ENCODE measurements at places on chromosomes 12 and 14. TPM values are rescaled to one million over a fixed set of nuclear protein-coding genes. Genes with fewer than 3 reads are reported as not detected.

- DNase-seq, result no peak
These were observed 14.7 kb upstream of the OASL start for GRCh38 chr12:121053706-121054105.

GRCh38 chr12:11811008-11811407, 161.5 kb downstream of the ETV6 start:
- no peak for DNase-seq

DNA sequence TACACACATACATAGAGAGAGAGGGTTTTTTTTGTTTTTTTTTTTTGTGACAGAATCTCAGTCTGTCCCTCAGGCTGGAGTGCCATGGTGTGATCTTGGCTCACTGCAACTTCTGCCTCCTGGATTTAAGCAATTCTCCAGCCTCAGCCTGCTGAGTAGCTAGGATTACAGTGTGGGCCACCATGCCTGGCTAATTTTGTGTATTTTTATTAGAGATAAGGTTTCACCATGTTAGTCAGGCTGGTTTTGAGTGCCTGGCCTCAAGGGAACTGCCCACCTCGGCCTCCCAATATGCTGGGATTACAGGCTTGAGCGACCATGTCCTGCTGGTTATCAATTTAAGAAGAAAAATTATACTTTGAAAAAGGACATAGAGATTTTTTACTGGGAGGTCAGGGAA, 710.6 kb downstream of the SLC6A15 start:
- DNase-seq, result no peak

TIGAR gene
- 8.2 TPM for total RNA-seq

DNA sequence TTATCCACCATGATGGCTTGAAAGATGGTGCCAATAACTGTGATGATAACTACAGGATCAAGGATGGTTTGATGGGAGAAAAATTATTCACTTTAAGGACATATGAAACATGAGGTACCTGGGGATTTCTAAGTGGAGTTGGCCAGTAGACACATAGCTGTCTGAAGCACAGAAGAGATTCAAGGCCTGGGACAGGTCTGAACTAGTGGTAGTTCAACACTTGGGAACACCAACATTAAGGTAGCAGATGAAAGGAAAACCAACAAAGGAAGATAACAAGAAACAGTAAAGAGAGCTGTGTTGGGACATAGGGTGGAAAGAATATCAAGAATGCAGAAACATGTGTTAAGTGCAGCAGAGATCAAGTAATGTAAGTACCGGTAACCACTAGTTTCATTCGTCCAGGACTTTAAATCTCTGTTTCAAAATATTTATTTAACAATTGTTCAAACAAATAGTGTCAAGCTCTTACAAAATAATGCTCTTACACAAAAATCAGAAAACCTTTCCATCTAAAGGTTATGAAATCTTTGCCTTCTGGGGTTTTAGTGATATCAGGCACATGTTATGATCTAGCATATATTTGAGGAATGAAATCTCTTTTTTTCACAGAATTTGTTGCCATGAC, 104.7 kb downstream of the ST8SIA1 start:
- no peak for DNase-seq

DNA sequence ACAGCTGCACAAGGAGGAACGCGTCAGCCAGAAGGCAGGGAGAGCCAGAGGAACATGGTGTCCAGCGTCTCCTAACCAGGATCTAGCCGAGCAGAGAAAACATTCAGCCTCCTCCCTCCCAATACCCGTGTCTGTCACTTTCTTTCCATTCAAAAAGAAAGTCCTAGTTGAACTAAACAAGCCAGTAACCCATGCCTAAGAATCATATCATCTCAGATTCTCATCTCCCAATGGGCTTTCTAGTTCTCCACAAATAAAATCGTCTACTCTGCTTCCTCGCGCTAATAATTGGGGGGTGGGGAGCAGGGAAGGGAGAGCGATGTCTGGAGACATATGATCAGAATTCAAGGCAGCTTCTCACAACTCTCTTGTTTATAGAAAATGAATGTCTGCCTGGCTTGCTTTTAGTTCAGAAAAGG, 7.4 kb downstream of the NKX2-1 start:
- DNase-seq, result no peak

ABCD2 gene
- 3.8 TPM for total RNA-seq

DNA sequence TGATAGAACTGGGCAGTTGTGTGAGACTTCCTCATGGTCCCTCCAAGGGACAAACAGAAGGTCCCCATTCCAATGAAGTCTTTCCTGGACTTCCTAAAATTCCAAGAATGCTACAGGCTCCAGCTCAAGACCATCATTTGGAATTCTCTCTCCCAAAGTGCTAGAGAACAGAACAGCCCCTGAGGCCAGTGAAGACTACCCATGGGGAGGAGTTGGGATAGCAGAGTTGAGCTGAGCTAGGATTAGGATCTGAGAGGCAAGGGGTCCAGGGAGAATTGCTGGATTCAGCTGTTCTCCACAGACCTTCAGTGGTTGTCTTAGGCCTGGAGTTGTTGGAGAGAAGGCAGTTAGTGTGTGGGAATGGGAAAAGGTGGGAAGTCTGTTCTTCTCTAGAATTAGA, 10.8 kb downstream of the KRT1 start:
- no peak for DNase-seq

INHBC gene
- not detected for total RNA-seq

KLHL42 gene
- 10.2 TPM for total RNA-seq

DNA sequence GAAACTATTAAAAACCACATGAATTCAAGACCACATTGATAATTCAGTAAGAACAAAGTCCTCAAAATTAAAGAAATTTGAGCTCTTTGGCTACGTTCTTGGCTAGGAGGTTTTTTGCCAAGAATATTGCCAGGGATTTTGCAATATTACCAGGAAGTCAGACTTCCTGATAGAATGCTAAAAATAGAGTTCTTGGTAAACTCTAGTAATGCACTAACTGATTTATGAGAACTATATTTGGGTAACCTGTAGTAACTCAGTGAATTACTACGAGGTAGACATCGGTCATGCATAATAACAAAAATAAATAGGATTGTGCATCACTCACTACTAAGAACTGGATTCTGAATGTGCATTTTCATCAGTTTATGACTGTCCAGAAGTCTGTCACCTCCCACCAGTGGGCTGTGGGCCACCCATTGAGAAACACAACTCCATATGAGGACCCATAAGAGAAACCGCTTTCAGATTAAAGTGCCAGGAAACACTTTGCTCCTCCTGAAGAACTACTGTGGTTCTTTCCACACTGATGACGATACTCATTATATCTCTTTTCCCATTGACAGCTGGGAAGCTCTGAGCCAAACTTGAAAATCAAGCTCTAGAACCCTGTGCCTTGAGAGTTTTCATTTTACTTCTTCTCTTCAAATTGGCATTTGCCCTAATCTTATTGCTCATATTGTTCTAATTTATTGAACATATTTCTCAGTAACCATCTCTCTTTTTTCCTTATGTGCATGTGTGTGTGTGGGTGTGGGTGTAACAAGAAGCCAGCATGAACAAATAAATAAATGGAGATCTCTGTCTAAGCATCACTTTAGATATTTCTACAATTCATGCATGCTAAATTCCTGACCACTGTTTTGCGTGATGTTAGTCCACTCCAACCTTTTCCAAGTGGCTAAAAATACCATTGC, 116.6 kb downstream of the BCL11B start:
- DNase-seq, result no peak

RND1 gene
- 3.2 TPM for total RNA-seq

GRCh38 chr12:96648923-96649322, 159.5 kb downstream of the CFAP54 start:
- no peak for DNase-seq

DNA sequence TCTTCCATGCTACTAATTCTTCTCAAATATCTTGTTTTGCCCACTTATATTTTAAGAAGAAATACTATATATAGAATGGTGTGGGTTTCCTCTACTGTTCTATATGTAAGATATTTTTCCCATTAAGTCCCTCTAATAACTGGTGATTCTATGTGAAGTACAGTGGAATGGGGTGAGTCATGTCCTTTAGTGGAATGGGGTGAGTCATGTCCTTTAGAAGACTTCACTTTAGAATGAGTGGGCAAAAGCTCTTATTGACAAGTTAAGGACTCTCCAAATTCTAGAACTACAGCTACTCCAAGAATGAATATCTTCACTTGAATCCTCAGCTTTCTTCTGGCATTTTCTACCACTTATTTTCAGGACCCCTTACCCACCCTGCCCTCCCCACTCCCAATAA, 349.9 kb downstream of the ETNK1 start:
- DNase-seq, result no peak

- peak; percentile 44 for DNase-seq
These were observed 60.8 kb downstream of the NDUFA12 start for GRCh38 chr12:94942663-94943062.

DNA sequence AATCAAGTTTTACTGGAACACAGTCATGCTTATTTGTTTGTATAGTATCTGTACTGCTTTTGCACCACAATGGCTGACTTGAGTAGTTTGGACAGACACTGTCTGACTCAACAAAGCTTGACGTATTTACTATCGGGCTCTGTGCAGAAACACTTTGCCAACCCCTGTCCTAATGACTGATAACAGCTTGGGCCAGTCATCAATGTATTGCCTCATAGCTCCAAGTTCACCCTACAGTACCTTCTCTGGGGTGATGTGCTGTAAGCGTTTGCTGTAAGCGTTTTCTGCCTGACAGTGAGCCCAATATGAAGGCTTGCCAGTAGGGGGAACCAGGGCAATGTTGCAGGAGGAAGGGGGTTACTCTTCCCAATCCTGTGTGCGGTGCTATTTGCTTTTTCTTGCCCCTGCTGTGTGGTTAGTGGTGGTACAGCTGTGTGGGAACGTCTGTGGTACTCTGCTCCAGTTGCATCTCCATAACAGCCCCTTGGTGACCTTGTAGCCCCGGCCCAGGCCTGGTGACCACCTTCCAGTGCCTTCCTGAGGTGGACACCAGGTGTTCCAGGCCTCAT, 5.4 kb upstream of the CCDC177 start:
- DNase-seq, result peak; percentile 29

- DNase-seq, result no peak
These were observed 62.4 kb downstream of the ANO2 start for GRCh38 chr12:5882511-5883190.

GRCh38 chr12:28620281-28620680, 430.0 kb downstream of the CCDC91 start:
- DNase-seq, result no peak

GRCh38 chr12:7161811-7162210, 27.7 kb upstream of the PEX5 start:
- DNase-seq, result no peak

- DNase-seq, result no peak
These were observed 11.6 kb downstream of the SH2B3 start for GRCh38 chr12:111417290-111417689.

PRICKLE1 gene
- not detected for total RNA-seq

GRCh38 chr12:108337235-108338223, 1.6 kb downstream of the CMKLR1 start:
- DNase-seq, result peak; percentile 34

SLC17A8 gene
- total RNA-seq, result not detected

DNA sequence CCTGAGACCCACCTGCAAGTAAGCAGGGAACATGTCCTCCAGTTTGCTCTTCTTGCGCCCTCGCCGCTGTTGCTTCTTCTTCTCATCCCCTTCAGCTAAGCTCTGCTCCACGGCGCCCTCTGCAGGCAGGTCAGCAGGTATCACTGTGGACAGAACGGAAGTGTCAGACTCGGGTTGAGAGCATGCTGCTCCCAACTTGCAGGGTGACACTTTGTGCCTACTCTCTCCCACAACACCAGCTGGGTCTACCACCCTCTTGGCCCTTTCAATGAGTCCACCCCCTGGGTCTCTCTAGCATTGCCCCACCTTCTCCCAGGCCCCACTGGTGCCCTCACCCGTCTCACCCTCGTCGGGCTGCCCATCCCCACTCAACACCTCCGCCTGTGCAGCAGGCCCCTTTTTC, 16.7 kb downstream of the KMT2D start:
- peak; percentile 84 for DNase-seq

- peak; percentile 52 for DNase-seq
These were observed 30.1 kb downstream of the PRKCH start for GRCh38 chr14:61351477-61351876.

DNA sequence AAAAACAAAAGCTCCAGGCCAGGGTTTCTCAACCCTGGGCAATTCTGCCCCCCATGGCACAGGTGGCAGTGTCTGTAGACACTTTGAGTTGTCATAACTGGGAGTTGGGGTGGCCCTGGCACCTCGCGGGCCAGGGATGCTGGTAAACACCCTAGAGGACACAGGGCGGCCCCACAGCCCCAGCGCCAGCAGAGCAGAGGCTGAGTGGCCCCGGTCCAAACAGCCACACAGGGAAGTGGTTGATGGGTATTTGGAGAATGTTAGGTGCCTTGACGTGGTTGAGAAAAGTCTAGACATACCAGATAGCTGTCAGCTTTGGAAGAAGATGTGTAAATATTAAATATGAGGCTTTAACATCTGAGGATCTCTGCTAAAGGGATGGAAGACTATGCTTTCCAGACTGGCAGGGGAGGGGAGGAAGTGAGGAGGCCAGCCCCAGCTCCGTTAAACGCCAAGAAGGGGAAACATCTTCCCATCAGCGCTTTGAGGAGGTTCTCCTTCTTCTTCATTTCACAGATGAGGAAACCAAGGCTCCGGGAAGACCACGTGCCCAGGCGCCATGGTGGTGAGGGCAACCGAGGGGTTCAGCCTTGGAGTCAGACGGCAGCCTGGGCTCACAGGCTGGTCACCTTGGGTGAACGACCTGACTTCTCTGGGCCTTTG, 103.7 kb downstream of the SCARB1 start:
- no peak for DNase-seq

All from activated CD8-positive, alpha-beta T cell treated with anti-CD3 and anti-CD28 coated beads for 36 hours (primary cell).